Naive thymus-derived CD4-positive, alpha-beta T cell (primary cell): ENCODE measurements at places on chromosomes 6 and 20.

DNA sequence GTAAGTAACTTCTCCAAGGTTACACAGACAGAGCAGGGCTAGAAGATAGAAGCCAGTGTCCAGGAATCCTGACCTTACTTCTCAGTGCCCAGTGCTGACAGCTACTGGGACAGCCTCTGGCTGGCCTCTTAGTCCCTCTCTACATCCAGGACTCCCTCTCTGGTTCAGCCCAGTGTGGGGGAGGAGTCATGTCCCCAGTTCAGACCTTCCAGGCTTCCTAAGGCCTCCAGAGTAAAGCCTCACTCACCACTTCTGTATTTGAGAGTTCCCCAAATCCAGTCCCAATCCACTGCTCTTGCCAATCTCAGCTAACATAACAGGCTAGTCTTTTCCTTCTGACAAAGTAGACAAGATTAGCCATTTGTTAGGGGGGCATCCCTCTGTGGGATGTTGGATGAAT lies 36.9 kb upstream of the EPB41L1 start:
- DNase-seq: no peak

GRCh38 chr6:119686644-119687043 lies 337.1 kb upstream of the MAN1A1 start:
- no peak for DNase-seq

DNA sequence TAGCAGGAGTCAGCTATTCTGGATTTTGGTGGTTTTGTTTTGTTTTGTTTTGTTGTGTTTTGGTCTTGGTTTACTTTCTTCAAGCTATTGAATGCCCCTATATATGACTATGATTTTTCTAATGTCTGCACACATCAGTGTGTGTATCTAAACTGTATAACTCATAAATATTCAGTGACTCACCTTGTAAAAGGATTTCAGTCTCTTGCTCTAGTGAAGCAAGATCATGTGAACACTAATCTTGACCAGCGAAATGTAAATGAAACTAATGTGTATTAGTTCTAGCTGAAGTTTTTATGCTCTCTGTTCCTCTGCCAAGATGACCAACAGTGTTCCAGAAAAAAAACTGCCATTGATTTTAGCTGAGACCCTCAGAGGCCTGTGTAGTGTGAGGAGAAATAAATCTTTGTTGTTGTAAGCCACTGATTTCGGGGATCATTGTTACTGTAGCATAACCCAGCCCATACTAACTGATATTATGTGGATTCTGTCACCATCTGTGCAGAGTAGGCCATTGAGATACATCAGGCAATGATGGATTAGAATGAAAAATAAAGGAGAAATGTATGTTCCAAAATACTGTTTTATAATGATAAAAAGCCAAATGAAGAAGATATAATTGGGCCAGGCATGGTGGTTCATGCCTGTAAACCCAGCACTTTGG lies 11.5 kb upstream of the BTBD9 start:
- DNase-seq: no peak

- no peak for DNase-seq
Measured at GRCh38 chr6:142183351-142183750, 36.3 kb downstream of the VTA1 start.

DNA sequence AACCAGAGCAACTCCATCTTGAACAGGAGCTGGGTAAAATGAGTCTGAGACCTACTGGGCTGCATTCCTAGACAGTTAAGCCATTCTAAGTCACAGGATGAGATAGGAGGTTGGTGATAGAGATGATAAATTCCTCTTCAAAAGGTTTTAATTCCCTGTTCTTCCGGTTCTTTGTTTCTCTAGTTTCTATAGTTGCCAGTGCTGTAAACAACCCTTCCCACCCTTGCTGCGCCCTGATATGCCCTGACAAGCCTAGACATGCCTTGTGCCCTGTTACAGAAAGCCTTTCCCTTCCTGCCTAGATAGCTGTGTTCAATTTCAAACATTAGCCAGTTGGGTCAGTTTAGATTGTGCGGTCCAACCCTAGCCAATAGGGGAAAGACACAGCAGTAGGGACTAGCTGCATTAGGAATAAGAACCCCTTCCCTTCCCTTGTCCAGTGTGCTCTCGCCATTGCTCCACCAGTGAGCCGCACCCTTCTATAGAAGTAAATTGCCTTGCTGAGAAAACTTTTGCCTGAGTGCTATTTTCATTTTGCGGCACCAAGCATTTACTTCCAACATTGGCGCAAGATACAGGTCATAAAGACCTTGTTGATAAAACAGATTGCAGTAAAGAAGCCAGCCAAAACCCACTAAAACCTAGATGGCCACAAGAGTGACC lies 52.5 kb upstream of the CCN2 start:
- no peak for DNase-seq
